ENCODE measurements at places on chromosomes 13 and 19.

DNA sequence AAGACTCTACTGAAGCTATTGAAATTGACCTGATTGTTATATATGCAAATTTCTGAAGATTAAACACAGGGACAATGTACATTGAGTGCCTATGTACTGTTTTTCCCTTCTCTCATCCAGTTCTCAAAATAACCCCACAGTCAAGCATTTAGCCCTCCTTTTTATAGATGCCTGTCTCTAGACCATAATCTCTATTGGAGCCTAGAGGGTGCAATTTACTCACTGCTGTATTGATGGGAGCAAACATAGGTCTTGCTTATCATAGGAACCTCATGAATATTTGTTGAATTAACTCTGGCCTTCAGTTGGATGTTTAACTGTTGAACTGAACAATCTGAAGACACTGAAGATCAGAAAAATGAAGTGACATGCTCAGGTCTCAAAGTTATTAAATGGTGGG lies 183.0 kb downstream of the RFC3 start:
- no peak for DNase-seq

DNA sequence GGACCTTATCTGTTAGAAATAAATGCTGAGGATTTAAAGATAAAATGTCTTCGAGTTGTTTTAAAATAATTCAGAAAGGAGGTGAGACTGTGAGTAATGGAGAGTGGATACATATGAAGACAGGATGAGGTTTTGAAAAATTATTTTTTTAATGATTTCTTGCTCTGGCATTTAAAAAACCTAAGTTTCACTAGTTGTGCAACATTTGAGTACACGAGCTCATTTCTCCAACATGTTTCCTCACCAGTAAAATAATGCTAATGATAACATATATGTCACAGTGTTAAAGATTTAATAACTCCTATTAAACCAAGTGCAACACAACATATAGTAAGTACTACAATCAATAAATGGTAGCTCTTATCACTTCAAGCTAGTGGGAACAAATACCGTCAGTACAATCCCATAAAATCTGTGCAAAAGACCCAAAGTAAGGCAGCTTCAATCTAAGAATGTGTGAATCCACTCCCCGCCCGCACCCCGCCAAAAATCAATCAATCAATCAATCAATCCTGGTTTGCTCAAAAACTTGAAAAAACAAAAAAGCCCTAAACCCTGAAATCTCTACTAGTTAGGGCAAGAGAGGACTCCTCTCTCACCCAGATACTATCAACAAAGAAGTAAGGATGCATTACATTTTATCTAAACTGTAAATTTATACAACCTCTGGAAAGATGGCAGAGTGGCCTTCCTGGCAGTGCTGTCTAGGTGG lies 1.3 kb downstream of the ALG5 start:
- DNase-seq, result no peak

- no peak for DNase-seq
Observed at GRCh38 chr13:52846567-52847321, 1.7 kb downstream of the PCDH8 start.

DNA sequence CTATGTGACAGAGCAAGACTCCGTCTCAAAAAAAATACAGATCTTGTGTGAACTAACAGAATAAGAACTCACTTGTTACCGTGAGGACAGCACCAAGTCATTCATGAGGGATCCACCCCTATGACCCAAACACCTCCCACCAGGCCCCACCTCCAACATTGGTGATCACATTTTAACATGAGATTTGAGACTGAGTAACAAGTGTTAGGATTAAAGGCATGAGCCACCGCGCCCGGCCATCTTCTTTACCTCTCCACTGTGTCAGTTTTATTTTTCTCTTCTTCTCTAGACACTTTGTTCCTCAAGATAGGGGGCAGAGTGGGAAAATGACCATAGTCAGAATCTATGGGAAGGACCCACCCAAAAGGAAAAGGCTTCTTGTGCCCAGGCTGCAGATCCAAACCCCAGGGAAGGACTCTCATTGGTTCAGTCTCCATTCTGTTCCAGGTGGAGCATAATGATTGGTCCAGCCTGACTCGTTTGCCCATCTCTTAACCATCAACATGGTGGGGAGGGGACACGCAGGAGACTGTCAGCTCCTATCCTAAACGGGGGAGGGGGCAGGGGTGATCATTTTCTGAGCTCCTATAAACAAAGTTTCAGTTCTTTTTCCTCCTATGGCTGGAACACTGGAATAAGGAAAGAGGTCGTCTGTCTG lies 1.3 kb upstream of the CALM3 start:
- peak; percentile 57 for DNase-seq

DNA sequence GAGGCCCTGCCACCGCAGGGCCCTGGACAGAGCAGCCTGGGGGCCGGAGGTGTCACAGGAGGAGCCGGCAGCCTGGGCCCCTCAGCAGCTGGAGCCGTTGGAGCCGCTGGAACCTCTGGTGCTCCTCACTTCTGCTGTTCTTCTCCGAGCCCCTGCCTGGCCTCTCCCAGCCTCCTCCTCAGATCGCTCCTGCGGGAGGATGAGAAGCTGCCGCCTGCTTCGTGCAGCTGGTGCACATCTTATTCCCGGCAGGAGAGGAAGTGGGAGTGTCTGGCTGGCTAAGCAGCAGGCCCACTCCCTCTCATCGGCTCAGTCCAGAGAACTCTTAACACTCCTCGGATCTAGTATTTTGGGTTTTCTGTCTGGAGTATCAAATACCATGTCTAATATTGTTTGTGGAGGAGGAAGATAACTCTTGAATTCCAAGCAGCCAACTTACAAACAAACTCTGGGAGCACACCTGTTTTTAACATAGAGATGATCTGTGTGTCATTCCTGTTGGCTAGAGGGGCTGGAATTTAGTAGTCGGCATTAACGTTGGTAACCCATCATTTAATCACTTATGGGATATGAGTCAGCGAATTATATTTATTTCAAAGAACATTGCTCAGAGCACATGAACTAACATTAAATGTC lies 37.1 kb upstream of the RNF113B start:
- DNase-seq, result no peak

DNA sequence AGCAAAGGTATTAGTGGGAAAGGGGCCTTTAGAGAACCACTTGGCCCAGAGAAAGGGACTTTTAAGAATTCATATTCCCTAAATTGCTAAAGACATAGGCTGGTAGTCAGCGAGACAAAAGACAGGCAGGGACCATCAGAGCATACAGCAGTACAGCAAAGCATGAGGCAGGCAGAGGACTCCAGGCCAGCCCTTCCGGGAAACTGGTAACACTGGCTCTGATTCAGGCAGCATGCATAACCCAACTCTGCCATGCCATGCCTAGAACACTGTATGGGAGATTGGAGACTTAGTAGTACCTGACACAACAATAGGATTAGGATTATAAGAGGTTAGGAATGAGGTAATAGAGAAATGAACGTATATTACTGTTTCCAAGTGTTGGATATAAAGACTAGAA lies 34.9 kb downstream of the CAB39L start:
- DNase-seq, result no peak

DNA sequence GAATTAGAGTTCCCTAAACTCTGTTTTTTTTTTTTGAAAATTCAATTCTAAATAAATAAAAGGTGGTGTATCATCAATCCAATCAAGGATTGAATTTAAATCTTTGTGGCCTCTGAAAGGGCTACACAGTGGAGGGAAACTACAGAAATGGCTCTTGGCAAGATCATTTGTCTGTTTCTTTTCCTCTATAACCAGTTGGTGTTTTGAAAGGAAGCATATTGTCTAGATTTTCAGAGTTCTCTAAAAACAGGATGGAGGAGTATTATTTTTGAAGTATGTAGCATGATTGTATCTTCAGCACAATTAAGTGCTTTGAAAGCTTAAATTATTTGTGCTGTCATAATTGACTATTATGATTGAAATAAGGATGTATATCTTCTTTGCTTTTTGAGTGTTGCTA lies 29.8 kb downstream of the WASF3 start:
- no peak for DNase-seq

DNA sequence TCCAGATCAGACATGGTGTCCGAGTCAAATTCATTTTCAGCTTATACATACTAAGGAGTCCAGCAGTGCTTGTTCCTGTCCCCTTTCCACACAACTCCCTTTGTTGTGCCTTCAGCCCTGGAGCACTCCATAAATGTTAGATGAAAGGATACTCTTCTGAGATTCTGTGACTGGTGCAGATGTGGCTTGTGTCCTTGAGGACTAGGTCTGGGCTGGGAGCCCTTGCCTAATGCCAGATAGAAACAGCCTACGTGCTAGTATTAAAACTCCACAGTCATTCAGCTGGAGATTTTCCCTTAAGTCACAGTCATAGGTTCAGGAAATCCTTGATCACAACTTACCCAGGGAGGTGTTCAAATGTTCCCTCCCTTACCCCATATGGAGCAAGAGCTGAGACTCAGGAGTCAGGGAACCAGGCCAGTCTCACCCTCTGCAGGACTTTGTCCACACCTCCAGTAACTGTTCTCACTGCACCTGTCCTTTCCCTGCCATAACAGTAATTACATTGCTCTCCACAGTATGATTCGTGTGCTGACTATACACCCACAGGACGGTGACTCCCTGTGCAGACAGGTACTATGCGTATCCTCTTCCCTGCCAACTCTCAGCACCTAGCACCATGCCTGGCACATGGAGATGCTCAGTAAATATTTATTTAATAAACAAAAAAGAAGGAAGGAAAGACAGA lies 15.5 kb upstream of the SERPINE3 start:
- no peak for DNase-seq

GRCh38 chr13:99013951-99014350 lies 36.1 kb upstream of the DOCK9 start:
- no peak for DNase-seq

GRCh38 chr19:16612636-16613035 lies 15.4 kb downstream of the MED26 start:
- no peak for DNase-seq

GRCh38 chr19:37467608-37468090 lies 405 bp upstream of the ZNF569 start:
- DNase-seq, result no peak

- DNase-seq, result no peak
Observed at GRCh38 chr19:7916103-7916954, 1.7 kb downstream of the TGFBR3L start.

DNA sequence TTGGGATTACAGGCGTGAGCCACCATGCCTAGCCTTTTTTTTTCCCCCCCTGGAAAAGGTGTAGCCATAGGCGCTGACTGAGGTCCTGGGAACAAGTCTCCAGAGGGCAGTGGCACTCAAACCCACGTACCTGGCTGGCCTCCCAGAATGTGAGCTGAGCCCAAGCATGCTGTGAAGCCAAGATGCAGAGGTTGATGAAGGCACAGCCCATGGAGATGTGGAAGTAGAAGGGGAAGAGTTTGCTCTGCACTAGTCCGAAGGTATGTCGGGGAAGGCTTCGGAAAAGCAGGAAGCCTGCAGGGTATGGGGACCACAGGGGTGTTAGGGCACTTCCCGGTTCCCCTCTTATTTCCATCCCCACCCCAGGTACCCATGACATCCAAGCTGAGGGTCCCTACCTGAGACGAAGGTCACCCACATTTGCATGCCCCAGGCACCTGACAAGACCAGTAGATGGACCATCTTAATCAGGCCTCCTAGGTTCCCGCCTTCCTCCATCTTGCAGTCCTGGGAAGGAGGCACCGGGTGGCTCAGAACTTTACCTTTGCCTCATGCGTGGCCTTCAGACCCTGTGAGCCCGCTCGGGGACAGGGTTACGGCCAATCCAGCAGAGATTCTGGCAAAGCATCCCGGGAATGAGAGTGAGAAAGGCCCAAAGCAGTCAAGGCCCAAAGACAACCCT lies 805 bp downstream of the TMEM205 start:
- DNase-seq, result no peak

- no peak for DNase-seq
Observed at GRCh38 chr19:18197941-18198340, 4.9 kb downstream of the MPV17L2 start.

DNA sequence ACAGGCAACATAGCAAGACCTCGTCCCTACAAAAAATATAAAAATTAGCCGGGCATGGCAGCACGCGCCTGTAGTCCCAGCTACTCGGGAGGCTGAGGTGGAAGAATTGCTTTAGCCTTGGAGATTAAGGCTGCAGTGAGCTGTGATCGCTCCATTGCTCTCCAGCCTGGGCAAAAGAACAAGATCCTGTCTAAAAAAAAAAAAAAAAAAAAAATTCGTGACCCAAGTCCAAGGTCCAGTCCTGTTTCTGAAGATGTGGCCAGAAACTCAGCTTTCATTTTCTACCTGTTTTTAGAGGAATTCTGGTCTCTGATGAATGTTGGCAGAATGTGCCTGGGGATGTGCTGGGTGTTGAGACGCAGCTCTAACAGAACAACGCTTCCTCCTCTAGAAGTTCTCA lies 1.9 kb upstream of the PGPEP1 start:
- no peak for DNase-seq

DNA sequence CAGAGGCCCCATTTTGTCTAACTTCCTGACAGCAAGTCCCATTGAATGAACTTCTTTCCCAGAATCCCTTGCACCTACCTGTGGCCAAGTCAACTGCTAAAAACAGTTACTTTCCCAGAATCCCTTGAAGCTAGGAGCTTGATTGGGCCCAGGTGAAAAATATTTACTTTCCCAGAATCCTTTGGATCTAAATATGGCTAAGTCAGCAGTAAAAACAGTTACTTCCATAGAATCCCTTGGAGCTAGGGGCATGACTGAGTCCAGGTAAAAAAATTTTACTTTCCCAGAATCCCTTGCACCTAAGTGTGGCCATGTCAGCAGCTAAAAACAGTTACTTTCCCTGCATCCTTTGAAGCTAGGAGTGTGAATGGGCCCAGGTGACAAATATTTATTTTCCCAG lies 13.2 kb upstream of the MEIS3 start:
- DNase-seq, result no peak

- DNase-seq, result no peak
Observed at GRCh38 chr19:11639245-11639601, 41.9 kb downstream of the ZNF627 start.

DNA sequence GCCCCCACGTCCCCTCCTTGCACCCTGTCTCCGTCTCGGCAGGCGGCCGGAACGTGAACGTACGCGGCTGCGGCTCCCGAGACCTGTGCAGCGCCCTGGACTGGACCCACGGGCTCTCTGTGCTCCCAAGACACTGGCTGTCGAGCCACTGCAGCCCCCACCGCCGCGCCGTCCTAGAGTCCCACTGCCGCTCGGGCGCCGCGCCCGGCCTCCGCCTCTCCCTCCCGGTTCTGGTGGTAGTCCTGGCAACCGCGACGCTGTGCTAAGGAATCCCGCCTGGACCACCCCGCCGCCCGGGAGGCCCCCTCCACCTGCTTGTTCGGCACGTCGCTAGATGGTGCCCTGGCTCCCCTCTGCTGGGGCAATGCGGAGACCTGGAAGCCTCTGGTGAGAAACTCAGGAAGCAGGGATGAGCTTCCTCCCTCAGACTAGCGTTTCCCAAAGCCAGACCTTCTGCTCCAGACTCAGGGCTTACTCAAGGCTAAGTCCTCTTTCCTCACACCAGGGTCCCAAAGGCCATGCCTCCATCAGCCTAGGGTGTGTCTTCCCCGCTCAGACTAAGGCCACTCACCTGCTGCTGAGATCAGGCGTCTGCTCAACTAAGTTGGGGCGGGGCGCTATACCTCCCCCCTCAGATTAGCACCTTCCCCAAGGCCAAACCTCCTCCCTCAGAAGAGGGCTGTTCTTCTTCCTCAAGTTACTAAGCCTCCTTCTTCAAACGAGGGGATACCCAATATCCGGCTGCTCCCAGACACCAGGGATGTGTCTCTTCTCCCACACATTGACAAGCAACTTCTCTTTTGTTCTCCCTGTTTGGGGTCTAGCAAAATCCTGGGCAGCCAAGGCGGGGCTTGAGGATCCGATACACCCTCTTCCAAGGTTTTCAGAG lies 16.1 kb upstream of the IRGC start:
- peak; percentile 66 for DNase-seq

GRCh38 chr19:7099597-7099921 lies 30.1 kb downstream of the ZNF557 start:
- DNase-seq, result no peak
